ENCODE measurements at places on chromosomes 2 and 18. TPM values are rescaled to one million over a fixed set of nuclear protein-coding genes. Genes with fewer than 3 reads are reported as not detected.
A peak's percentile ranks its signal among the peaks of the same experiment; 100 is the strongest.

The RIF1 gene
- total RNA-seq: 44.2 TPM

The SCYGR5 gene
- total RNA-seq: not detected

The DES gene
- 0.80 TPM for total RNA-seq

The SERPINB12 gene
- total RNA-seq: not detected

The MTERF4 gene
- total RNA-seq: 38.7 TPM

The IL36RN gene
- total RNA-seq: not detected

The CERKL gene
- total RNA-seq: not detected

The LIPG gene
- total RNA-seq: 0.18 TPM

DNA sequence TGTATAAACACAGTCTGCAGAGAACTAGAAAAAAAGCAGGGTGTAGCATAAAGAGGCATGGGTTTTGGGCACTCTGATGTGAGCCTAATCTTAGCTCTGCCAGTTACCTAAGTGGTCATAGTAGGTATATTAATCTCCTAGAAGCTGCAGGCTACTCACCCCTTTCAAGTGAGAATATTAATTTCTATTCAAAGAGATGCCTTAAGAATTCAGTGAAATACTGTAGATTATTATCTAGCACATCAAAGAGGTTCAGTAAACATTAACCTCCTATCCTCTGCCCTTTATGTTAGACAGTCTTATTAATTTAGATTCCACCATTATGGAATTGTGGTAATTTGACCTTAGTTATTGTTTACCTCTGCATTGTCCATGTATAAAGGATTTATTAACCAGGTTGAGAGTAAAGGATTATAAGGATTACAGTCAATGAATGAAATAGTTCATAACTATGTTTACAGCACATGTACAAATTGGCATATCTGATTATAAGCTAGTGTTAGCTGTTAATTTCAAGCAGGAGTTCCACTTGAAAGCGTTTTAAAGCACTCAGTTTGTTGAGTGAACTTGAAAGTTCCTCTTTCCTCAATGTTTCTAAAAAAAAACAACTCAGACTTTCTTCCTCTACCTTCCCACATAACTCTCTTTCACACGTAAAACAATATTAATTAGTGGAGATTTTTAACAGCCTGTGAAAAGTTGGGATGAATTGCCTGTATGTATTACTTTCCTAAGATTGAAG, 150.6 kb upstream of the EPC2 start:
- no peak for DNase-seq

DNA sequence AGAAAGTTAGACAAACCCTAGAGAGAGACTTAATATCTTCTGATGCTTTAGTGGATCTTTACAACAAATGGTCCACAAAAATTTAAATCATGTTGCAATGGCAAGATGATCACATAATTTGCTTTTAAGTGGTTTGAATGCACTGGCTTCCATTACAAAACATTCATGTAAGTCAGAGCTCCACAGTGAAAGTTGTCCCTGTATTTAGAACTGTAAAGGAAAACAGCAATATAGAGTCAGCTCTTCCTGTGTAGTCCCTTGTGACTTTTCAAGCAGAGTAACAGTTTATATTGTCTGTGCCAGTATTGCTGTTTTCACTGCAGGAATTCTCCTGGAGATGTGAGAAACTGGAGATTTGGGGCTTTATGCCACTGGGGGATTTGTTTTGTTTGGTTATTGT, 77.7 kb downstream of the MEIS1 start:
- no peak for DNase-seq

GRCh38 chr2:120105360-120105759, 92.5 kb downstream of the EPB41L5 start:
- peak; percentile 26 for DNase-seq

GRCh38 chr2:118968042-118968441, 26.0 kb downstream of the MARCO start:
- DNase-seq: no peak

DNA sequence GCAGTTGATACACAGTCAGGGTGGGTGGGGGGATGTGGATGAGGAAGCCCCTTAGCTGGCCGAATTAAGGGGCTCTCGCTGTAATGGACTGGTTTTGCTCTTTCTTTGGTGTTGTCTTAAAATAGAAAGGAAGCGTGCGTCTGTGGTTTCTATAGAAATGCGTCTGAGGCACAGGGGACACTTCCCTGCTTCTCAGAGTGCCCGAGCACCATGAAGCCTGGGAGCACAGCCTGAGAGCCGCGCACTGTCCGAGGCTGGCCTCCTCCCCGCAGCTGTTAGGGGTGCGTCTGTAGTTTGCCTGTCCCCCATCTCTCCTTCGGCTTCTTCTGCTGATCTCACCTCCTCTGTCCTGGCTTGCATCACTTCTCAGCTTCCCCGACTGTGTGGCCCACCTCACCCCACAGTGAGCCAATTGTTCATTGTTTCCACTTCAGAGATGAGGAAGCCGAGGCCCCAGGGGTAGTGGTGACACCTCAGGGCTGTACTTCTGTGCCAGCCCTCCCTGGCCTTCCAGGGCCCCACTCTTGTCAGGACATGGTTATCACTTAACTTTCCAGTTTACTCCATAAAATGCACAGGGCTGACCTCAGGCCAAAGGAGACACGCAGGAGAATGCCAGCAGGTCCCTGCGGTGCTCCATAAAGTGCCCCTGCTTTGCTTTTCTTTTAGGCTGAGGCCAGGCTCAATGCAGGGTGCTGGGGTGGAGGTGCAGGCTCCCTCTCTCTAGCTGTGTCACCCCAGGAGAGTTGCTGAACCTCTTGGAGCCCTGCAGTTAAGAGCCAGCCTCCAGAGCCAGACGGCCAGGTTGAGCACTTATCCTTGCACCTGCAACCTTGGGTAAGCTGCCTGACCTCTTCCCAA, 210.6 kb downstream of the SEPTIN10 start:
- DNase-seq: no peak

DNA sequence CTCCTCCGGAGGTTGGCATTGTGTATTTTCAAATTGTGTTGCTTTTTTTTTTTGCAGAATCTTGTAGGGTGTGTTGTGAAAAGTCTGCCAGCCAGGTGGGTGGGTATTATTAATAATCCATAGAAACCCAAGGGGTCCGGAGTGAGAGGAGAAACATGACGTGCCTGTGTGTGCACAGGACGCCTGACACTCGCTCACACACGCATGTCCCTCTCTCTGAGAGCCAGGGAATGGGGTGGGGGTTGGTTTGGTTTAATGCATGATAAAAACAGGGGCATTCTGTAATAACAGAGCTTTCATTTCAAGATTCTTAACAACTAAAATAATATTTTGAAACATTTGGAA, 224.8 kb downstream of the FAM210A start:
- no peak for DNase-seq

DNA sequence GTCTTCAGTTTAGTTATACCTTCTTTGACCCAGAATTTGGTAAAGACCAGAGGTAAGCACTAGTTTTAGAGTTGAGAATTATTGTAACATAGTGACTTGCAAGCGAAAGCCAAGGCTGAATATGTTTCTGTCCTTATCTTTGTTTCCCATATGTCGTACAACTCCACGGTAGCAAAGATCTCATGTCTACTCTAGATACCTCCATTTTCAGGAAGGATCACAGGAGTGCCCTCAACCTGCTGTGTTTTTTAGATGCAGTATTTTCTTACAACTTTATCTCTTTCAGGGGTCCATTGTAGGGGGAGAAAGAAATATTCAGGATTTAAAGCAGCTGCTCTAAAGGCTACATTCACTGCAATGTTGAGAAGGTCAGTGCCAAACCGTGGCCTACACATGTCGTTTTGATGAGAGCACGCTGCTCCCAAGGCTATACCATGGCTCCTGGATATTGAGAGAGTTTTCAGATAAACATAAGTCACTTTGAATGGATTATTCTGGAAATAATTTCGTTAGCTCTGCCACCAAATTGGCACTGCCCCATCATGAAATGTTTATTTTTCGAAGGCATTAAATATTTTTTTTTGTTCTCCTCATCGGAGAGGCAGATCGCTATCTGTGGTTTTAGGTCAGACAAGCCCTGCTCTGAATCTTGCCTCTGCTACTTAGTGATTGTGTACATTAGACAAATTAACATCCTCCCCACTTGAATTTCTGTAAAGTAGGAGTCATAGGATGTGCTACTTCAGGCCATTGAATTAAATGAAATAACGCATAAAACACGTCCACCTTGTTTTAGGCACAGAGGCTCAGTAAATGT, 2.1 kb downstream of the RHBDD1 start:
- no peak for DNase-seq
